ENCODE measurements at places on chromosomes 4 and X.

DNA sequence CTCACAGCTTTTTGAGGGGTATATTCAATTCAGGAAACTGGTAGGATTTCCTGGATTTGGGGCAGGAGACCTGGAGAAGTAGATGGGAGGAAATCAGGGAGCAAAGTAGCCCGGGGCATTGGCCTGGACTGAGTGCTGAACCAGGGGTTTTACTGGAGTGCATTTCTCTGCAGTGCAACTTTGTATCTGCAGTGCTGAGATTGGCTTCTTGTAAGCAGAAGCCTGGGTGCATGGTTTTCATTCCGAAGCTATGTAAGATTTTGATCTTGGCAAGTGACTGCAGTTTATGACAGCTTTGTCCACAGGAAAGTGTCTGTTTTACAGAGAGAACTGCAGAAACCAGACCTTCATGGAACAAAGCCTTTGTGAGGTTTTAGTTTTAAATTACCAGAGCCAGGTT lies 158.3 kb downstream of the SPCS3 start:
- no peak for DNase-seq

DNA sequence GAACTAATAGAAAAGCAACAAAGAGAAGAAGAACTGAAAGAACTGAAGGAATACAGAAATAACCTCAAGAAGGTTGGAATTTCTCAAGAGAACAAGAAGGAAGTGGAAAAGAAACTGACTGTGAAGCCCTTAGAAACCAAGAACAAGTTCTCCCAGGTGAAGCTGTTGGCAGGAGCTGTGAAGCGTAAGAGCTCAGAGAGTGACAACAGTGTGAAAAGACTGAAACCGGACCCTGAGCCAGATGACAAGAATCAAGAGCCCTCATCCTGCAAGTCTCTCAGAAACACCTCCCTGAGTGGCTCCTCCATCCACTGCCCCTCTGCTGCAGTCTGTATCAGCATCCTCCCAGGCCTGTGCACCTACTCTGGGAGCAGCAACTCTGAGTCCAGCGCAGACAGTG lies 8.4 kb upstream of the FHDC1 start:
- no peak for DNase-seq

DNA sequence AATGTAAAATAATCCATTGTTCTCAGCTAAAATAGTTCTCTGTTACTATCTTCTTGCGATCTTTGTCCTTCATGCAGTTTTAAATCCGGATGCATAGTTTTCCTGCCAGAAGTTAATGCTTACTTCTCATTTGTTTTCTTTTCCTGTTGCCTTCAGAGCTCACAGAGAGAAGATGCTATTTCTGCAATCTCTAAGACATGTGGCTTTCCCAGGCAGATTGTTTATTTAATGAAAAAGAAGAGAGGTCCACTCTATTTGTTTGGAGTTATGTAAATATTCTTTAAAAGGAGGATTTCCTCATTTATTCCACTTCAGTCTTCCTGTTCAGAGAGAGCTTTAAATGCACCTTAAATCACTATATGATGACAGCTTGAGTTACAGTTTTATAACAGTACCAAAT lies 39.3 kb upstream of the HPGD start:
- DNase-seq = no peak

- DNase-seq = no peak
Observed at GRCh38 chr4:173025131-173025530, 143.5 kb upstream of the GALNT7 start.

DNA sequence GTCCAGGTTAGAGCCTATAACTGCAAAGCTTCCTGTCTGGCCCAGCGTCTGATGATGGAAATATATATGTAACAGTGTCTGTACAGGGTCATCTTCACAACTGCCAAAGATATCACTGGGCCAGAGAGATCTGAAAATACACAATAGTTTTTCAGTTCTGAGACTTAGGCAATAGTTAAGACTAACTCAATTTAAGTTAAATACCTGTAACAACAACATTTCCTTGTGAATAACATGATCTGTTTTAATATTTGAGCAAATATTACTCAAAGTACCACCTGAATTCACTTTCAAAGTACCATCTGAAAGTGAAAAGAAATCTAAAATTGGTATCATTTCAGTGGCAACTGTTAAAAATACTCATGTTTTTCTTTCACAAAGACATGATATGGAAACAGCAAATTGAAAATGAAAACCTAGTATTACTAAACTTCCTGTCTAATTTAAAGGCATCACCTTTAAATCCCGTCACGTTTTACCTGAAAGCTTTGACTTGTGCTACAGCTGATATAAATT lies 9.6 kb downstream of the ZAR1 start:
- no peak for DNase-seq

- DNase-seq = no peak
Observed at GRCh38 chr4:185573651-185574199, 38.4 kb upstream of the PDLIM3 start.

DNA sequence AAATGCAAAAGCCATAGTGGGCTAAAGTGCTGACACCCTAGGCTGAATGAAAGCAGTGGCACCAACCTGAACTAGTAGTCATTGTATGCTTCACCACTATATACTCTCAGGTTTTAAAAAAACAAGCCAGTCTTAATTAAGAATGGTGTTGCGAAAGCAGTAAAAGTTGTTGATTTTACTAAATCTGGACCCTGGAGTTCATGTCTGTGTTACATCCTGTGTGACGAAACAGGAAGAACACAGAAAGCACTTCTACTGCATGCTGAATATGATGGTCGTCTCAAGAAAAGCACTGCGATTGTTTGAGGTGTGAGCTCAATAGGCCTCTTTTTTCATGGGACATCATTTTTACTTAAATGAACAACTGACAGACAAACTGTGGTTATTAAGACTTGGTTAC lies 24.2 kb upstream of the GDPD2 start:
- no peak for DNase-seq

DNA sequence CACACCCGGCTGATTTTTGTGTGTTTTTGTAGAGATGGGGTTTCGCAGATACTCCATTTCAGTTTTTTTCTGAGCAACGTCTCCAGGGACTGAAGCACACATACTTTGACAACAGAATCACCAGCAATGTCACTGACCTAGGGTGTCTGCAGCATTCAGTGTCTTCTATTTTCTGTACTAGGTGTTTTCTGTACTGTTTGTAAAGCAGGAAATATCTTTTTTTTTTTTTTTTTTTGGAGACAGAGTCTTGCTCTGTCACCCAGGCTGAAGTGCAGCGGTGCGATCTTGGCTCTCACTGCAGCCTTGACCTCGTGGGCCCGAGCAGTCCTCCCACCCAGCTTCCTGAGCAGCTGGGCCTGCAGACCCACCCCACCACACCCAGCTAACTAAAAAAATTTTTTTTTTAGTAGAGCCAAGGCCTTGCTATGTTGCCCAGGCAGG lies 8.9 kb downstream of the ADD1 start:
- DNase-seq = no peak

DNA sequence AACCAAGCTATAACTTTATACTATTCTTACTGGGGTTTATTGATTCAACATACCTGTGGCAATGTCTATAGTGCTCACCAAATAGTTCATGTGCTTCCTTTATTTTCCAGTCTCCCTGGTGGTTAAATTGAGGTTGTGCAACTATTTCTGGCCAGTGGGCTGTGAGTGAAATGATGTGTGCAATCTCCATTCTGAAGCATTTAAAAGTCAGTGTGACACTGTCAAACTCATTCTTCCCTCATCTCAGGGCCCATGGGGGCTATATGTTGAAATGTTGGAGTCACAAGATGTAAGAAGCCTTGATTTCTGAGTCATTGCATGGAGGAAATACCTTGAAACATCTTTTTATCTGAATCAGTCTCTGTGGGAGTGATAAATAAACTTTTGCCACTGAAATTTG lies 414.3 kb upstream of the RPS6KA3 start:
- no peak for DNase-seq

GRCh38 chr4:88963817-88964216 lies 93.2 kb downstream of the FAM13A start:
- no peak for DNase-seq

- DNase-seq = no peak
Observed at GRCh38 chr4:130099105-130099504, 1003.2 kb downstream of the C4orf33 start.

- no peak for DNase-seq
Observed at GRCh38 chr4:173057901-173058300, 110.7 kb upstream of the GALNT7 start.

DNA sequence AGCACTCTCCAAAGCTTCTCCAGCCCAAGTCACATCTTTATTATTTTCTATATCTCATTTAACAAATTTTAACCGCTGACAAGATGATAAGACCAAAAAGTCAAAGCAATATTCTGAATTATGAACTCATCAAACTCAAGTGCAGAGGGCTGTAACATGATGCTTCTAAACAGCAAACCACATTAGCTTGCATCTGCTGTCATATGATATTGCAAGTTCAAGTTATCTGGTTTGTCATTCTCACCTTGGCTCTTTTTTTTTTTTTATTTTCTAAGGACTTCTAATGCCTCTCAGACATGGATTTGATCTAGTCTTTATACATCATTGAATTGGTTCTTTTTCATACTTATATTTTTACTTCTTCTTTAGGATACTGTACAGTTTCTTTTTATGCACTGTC lies 93.4 kb downstream of the SLC10A7 start:
- no peak for DNase-seq

DNA sequence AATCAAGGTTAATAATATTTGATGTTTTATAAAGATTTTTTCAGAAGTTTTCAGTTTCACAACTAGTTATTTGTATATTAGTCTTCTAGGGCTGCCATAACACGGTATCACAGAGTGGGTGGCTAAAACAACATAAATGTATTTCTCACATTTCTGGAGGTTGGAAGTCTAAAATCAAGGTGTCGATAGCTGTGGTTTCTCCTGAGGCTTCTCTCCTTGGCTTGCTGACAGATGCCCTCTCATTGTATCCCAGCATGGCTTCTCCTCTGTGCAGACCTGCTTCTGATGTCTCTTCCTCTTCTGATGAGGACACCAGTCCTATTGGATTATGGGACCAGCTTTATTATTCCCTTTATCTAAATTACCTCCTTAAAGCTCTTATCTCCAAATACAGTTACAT lies 1456.6 kb downstream of the STIM2 start:
- DNase-seq = no peak

- DNase-seq = no peak
Observed at GRCh38 chr4:82043809-82044137, 330.0 kb downstream of the HNRNPD start.

DNA sequence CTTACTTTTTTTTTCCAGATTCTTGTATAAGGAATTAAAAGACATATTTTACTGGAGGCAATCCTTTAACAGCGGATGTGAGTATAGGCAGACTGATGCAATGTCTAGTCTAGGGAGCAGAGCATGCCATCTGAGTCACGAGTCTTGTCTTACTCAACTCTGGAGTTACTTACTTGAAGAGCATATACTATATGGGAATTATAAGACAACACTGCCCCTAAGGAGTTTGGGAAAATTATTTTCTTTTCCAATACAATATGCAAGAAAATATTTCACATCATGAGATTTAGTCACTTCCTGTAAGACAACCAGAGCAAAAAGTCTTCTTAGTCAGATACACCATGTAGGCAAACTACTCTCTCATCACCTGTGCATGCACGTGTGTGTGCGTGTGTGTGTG lies 537.3 kb upstream of the FTHL17 start:
- DNase-seq = no peak

- no peak for DNase-seq
Observed at GRCh38 chr4:54197926-54198325, 31.2 kb upstream of the PDGFRA start.

DNA sequence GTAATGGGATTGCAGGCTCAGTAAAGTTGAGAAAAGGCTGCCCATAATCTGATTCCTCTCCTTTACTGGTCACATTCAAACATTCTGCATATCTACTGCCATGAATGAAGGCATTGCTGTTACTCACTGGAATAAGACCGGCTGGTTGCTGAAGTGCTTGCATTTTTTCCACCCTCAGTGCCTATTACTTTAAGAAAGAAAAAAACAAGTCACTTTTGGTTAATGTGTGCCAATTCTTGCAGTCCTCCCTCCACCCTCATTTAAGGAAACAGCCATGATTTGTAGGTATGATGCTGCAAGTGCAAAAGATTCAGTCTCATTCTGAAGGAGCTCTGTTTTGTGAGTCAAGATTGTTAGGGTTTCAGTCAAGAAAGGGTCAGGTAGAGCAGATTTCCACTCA lies 94.9 kb downstream of the EMCN start:
- DNase-seq = no peak

GRCh38 chr4:72352711-72353110 lies 216.3 kb downstream of the ADAMTS3 start:
- no peak for DNase-seq

DNA sequence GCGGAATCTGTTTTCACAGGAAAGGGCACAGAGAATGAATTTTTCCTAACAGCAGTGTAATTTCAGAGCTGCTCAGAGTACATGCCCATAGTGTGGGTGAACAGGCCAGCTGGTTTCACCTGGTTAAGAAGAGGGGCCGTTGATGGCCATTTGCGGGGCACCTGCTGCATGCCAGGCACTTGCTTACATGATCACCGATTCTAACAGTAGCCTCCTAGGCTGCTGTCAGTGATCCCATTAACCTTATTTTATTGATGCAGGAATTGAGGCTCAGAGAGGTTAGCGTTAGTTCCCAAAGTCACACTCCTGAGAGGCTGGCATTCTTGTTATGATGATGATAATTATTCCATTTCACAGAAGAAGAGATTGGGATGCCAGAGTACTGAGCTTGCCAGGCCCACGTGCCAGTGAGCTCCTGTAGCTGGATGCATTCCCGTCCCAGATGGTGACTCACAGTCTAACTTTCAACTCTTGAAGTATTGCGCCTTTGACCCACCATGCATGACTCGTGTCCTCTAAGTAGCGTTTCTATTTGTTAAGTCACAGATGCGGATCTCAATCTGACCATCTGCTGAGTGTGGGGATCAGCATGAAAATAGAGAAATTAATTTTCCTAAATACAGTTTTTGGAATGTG lies 76.5 kb downstream of the PSAPL1 start:
- no peak for DNase-seq

DNA sequence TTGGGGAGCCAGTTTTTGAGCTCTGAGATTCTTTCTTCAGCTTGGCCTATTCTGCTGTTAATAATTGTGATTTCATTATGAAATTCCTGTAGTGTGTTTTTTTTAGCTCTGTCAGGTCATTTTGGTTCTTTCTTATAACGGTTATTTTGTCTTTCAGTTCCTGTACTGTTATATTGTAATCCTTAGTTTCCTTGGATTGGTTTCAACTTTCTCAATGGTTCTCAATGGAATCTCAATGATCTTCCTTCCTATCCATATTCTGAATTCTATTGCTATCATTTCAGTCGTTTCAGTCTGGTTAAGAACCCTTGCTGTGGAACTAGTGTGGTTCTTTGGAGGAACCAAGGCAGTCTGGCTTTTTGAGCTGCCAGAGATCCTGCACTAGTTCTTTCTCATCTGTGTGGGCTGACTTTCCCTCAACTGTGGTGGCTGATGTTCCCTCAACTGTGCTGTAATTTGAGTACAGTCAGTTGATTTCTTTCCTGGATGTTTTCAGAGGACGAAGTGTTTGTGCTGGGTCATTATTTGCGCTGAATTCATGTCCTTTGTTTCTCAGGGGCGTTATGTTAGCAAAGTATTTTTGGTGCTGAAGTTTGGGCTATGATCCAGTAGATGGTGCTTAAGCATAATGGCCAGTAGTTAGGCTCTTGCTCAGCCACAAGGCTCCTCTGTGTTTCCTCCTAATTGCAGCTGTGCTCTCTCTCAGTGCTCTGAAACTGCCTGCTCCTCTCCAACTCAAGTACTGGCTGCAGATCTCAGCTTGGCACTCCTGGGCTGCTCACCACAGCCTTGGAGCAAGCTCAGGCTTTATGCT lies 27.5 kb downstream of the ENPEP start:
- no peak for DNase-seq

Data from activated gamma-delta T cell (primary cell).